ENCODE measurements at places on chromosomes 4 and X.

DNA sequence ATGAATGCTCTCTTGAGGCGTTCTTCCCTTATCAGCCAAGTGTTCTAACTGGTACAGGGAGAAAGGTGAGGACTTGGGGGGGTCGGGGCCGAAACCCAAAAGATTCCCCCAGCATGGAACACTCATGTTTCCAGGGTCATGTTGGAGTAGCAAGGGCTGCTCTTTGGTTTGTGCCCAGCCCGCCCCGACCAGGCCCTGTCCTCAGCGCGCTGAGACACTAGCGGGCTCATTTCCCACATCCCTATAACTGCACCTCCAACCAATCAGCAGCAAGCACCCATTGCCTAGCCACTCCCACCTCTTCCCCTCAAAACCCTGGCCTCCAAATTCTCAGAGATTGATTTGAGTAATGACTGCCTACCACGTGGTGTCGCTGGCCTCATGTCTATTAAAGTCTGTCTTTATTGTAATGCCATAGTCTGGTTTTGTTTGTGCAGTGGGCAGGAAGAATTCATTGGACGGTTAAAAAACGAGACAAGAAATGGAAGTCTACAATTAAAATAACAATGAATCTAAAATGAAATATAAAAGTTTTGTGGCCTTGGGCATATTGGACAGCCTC lies 1928.4 kb downstream of the STIM2 start:
- DNase-seq = no peak

DNA sequence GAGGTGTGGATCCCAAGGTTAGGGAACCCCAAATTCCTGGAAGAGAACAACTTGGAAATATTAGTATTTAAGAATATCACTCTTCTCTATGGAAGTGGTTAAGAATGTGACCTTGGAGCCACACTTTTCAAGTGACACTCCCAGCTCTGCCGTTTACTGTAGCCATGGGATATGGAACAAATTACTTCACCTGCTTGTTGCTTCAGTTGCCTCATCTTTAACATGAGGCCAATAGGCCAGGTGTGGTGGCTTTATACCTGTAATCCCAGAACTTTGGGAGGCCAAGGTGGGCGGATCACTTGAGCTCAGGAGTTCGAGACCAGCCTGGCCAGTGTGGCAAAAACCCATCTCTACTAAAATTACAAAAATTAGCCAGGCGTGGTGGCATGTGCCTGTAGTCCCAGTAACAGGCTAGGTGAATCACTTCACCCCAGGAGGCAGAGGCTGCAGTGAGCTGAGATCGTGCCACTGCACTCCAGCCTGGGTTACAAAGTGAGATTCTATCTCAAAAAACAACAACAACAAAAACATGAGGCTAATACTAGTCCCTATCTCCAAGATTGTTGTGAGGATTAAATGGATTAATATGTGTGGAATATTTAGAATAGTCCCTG lies 13.0 kb downstream of the IL13RA1 start:
- DNase-seq = no peak

GRCh38 chr4:89599026-89599425 lies 237.9 kb downstream of the SNCA start:
- no peak for DNase-seq

GRCh38 chrX:45348296-45348695 lies 147.6 kb upstream of the DIPK2B start:
- no peak for DNase-seq

DNA sequence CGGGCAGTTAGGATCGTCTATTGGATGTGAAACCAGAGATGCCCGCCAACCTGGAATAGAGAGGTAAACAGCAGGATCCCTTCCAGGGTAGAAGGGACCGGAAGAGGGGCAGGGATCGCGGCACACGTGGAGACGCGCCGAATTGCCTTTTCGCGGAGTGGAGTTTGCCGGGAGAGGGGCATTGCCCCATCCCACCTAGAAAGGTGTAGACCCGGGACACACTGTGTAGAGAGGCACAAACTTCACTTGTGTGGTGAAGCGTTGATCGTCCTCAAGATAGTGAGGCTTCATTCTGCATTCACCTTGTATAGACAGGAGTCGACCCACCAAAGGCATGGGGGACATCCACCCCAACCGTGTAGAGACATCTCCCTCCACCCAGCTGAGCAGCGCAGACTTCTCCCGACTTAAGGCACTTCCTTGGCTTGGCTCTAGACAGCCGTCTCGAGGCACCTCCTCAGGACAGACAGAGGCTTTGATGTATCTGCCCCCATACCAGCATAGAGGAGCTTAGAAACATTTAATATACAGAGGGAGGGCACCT lies 410 bp downstream of the GNL3L start:
- no peak for DNase-seq

- no peak for DNase-seq
Observed at GRCh38 chr4:114606245-114606644, 7.6 kb downstream of the UGT8 start.

GRCh38 chr4:15875663-15876460 lies 62.7 kb downstream of the FGFBP1 start:
- no peak for DNase-seq

DNA sequence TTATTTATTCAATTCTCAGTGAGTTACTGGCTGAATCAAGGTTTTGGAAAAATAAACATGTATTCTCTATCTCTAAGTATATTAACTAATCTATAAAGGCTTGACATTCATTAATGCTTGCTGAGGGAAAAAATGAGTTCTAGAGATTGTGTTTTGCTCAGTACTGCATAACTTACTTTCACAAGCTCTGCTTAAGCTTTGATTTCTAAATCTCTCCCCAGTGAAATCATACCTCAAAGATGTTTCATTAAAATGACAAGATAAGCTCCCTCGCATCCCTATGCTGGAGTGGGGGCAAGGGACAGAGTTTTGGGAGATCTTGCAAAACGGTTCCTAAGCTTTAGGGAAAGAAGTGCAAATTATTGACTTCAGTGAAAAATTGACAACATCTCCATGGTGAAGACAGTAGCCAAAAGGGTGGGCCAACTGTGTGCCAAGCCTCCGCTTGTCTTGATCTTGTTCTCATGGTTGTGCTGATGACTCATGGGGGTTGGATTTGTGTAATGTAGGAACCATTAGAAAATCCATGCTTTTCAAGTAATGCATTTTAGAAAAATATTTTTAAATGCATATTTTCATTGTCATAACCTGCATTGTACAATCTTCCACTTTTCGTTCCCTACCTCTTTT lies 521.4 kb downstream of the RPA4 start:
- DNase-seq = no peak

DNA sequence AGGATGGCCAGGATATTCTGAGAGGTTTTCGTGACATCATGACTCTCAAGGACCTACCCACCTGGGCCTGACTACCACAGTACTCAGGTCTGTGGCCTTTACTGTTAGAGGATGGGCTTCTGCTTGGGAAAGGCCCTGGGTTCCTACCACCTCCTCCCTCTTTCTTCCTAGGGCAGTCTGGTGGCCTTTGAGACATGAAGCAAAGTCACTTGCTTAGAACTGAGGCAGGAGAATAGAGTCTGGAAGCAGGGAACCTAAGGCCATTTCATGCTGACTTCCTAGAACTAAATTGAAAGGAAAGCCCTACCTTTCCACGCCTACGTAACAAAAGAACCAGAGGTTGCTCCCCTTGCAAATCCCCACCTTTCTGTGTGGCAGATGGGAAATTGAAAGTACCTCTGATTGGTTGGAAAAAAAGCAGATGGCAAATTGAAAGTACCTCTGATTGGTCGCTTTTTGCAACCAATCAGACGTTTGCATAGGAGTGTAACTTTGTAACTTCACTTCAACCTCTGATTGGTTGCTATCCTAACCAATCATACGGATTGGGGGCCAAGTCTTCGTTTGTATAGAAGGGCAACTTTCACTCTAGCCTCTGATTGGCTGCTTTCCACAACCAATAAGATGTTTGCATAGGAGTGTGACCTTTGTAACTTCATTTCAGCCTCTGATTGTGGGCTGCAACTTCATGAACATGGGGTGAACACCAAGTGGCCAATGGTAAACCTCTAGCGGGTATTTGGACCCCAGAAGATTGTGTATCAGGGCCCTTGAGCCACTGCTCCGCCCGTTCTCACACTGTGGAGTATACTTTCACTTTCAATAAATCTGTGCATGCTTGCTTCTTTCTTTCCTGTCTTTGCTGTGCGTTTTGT lies 9.9 kb upstream of the AKAP14 start:
- no peak for DNase-seq

GRCh38 chrX:19750028-19750782 lies 137.2 kb downstream of the SH3KBP1 start:
- DNase-seq = no peak

GRCh38 chr4:145207934-145208333 lies 27.5 kb upstream of the OTUD4 start:
- no peak for DNase-seq

DNA sequence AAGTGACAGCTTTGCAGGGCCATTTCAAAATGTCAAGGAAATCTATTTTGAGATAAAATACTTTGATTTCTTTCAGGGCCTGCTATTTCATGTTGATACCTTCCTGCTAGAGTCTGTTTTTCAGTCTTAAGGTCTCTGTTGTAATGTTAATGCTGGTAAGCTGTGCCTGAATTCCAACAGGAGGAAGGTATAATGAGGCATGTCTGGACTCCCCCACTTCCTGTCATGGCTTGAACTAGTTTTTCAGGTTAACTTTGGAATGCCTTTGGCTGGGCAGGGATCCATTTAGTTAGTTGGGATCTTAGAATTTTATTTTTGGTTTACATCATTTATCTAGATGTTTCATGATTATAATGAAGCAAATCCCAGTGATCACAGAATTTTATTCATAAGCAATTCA lies 279.0 kb downstream of the CFAP47 start:
- DNase-seq = no peak

DNA sequence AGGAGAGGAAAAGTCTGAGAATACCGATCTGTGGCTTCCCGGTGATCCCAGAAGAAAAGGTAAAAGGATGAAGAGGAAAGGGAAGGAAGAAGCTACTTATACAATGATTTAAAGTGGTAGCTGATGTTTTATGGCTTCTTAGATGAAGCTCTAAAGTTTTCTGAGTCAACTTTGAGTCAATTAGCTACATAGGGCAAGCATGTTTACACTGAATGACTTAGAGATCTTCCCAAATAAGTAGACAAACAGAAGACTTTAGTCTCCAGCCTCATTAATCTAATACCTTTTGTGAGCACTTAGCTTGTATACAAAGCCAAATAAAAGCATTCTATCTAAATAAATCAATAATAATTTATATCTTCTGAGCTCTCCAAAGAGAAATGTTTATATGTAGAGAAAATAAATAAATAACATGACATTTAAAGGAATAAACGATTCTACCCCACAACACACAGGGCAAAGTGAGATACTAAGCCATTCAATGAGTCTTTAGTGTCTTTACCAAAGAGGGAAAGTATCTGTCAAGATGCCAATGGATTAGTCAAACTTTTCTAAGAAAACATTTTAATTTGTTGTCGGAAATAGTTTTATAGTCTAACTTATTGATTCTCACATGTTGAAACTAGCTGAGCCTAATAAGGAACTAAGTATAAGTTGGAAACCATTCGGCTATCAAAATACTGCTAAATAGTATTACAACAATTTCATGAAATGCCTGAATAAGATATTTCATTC lies 46.0 kb upstream of the TMEM184C start:
- DNase-seq = no peak

DNA sequence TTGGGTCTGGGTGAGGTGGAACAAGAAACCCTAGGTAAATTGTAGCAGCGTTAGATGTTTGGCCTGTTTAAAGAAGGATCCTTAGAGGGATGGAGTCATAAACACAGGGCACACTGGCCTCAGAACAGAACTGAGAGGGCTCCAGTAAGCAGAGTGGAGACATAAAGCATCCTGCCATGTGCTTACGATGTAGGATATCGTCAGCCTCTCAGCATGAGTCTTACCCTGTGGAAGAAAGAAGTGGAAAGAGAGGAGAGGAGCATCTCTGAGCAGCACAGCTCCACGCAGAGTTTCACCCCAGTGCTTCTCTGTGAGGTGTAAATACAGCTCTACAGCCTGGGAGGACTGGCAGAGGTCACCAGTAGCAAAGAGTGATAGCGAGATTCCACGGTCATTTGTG lies 27.8 kb upstream of the SORBS2 start:
- DNase-seq = no peak

DNA sequence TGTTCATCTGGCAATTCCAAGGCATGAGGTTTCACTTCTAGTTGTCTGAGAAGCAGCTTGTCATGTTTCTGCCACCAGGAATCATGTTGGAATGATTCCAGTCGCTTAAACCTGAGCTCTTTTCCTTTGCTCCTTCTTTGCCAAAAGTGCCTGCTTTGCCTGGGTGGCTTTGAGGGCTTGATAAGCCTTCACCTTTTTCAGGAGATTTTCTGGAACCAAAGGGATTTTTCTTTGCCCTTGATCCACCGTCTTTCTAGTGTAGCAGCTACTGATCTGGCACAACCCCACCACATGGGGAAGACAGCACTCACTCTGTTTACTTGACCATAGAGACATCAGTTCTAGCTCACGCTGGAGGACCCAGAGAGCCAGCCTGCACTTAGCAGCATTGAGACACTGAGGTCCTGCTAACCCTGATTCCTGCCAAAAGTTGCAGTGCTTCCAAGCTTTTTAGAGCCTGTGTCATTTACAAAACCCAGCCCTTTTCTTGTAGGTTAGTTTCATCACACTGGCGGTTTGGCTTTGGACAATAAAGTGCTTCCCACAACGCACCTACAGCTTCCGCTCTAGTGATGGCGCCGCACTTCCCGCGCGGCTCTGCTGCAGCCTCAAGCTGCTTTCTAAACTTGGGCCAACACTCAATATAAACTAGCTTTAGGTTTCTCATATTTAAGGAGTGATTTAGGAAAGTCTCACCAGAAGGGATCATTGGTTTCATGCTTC lies 7.3 kb upstream of the CCNI start:
- DNase-seq = no peak

GRCh38 chrX:110159865-110160264 lies 157.0 kb downstream of the TMEM164 start:
- no peak for DNase-seq

- no peak for DNase-seq
Observed at GRCh38 chr4:184588893-184589292, 60.4 kb downstream of the CASP3 start.

DNA sequence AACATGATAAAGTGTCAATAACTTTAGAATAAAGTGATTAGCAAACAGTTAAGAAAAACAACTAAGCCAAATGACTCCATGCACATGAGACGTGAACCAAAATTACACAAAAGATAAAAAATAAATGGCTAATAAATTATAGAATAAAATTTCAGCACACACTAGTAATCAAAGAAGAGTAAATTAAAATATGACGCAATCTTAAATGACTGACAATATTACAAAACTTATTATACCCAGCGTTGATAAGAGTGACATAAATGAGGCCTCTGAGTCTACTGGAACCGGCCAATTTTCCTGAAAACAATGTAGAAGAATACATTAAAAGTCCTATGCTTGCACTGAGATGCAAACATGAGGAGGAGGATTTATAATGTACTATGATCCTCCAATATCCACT lies 187.4 kb downstream of the DHX15 start:
- no peak for DNase-seq

- no peak for DNase-seq
Observed at GRCh38 chr4:184649971-184650855, 675 bp downstream of the PRIMPOL start.

- no peak for DNase-seq
Observed at GRCh38 chrX:136694431-136695087, 46.6 kb downstream of the CD40LG start.
